ENCODE measurements at places on chromosomes 7 and 10.

- DNase-seq = no peak
Measured at GRCh38 chr10:21337171-21337792, 188.2 kb downstream of the SKIDA1 start.

DNA sequence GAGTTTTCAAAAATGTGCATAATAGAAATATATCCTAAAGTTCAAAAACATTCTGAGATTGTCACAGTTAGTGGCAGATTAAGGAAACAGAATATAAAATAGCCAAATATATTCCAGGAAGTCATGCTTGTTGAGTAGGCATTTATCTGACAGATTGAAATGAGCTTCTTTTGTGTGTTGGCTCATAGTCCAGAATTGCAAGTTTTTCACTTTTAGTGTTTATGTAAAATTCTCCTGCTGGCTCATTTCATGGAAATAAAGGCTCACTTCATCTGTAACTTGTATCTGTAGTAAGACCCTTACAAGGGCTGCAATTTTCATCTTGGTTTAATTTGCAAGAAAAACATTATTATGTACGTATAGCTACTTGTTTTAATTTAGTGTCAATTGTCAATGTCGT, 93.5 kb downstream of the MCU start:
- DNase-seq = no peak

- no peak for DNase-seq
Measured at GRCh38 chr10:20040012-20040411, 223.8 kb downstream of the PLXDC2 start.

GRCh38 chr7:42753811-42754363, 158.0 kb downstream of the C7orf25 start:
- DNase-seq = no peak

GRCh38 chr7:144384071-144384470, 19.4 kb downstream of the NOBOX start:
- DNase-seq = peak; percentile 33

DNA sequence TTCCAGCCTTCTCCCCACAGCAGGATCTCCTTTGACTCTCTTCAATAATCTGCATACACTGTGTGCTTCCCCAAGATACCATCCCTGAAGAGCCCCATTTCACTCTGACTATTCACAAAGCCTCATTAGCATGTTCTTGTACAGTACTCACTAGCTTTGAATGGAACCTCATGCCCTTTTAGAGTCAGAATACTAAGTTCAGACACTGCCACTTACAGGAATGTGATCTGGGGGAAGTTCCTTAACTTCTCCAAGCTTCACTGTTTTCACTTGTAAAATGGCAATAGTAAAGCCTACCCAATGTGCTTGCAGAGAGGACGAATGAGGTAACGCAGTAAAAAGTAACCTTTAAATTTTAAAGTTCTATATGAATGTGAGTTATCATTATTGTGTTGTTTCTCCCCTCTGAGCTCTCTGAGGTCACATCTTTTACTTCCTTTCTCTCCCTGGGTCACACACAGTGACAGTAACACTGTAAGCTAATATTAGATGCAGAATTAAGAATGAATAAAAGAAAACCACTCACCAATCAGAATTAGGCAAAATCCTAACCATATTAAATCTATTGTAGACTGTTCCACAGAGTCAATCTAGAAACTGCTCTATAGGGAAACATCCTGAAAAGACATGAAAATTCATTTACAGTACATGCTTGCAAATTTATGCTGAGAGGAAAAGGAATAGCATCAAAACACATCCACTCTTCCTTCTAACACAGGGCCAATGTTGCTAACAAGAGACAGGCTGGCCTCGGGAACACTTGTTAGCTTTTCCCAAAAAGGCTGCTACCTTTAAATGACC, 64.2 kb upstream of the IL6 start:
- no peak for DNase-seq

- DNase-seq = no peak
Measured at GRCh38 chr10:107728807-107729206, 564.3 kb upstream of the SORCS1 start.

- no peak for DNase-seq
Measured at GRCh38 chr10:107277591-107277990, 113.1 kb upstream of the SORCS1 start.

- DNase-seq = no peak
Measured at GRCh38 chr7:130037703-130038102, 13.5 kb downstream of the ZC3HC1 start.

GRCh38 chr10:14369906-14370305, 39.2 kb upstream of the FRMD4A start:
- no peak for DNase-seq

- DNase-seq = no peak
Measured at GRCh38 chr7:907158-907980, 31.0 kb downstream of the GET4 start.

DNA sequence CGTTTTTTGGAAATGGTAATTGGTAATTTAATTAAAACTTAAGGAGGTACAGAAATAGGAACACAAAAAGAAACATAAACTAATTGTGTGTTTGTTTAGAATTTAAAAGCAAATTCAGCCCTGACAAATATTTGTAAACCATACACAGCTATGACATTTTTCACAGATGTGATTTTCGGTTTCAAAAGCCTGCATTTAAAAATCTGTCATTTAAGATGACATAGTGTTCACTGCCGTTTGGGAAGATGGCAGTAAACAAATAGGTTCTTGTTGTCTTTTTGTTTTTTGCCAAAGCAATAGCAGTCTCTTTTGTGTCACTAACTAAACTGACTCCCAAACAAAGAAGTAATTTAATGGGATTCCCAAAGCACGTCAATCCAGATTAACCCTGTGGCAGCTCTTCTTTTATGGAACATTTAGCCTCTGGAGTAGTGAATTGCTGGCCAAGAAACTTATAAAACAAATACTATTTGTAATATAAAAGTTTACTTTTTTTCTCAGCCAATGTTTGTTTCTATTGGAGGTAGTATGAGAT, 697.6 kb downstream of the PHTF2 start:
- DNase-seq = no peak

DNA sequence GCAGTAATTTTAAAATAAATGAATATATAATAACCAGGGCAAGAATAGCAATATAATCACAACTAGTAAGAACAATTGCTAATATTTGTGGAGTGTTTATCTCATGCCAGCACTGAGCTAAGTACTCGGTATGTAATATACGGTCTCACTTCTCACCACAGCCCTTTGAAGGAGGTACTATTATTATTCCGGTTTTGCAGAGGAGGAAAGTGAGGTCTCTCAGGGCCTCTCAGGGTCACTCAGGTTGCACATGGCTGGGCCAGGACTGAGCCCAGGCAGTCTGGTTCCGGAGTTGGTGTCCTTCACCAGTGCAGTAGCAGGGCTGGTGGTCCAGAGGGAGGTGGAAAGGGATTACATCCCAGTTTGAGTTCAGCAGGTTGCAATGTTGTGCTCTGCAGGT, 80.9 kb downstream of the CHN2 start:
- DNase-seq = no peak

DNA sequence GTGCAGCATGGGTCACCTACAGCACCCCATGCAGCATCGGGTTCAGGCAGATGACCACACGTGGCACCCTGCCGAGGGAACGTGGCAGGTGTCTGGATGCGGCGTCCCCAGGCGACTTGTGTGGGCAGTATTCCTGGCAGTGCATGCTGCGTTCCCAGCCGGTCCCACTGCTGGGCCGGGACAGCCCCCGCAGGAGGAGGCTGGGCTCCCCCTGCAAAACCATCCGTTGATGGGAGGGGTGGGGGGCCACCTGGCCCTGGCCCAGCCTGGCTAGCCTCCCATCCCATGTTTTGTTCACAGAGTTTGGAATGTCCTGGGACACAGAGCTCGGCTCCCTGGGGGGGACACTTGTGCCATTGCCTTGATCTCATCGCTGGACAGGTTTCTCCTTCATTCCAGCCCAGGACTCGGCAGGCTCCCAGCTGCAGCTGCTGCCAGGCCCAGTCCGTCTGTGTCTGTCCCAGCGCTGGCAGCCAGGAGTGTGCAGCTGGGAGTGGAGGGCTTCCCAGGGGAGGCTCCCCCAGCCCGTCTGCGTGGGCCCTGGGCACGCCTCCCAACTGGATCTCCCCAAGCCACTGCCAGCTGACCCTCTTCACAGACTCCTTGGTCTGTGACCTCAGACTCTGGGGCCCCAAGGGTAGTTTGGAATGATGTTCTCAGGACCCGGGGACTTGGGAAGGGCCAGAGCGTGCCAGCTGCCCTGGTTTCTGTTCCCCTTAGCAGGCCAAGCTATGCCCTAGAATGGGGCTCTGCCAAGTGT, 32.6 kb downstream of the TMEM270 start:
- DNase-seq = no peak

DNA sequence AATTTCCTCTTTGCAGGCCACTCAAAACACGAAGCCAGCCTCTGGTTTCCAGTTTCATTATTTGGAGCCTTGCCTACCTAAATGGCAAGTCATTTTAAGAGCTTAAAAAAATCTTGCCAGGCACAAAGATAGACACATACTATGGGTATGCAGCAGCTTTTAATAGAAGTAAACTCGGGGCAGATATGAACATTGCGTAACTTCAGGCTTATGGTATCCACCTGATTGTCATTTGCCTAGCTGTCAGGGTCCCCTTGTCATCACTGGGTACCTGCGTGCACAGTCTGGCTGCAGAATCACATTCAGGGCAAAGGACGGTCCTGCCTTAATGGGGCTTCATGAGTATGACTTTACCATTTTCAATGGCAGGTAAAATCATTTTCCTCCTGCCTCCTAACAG, 466.1 kb upstream of the NRP1 start:
- no peak for DNase-seq

GRCh38 chr10:22986771-22987542, 59.1 kb downstream of the ARMC3 start:
- peak; percentile 18 for DNase-seq

GRCh38 chr10:70306181-70306705, 22.4 kb upstream of the NPFFR1 start:
- no peak for DNase-seq

GRCh38 chr7:51265066-51265907, 51.3 kb downstream of the COBL start:
- no peak for DNase-seq

- peak; percentile 35 for DNase-seq
Measured at GRCh38 chr10:69004821-69005220, 16.2 kb downstream of the KIFBP start.

- DNase-seq = no peak
Measured at GRCh38 chr10:5665373-5666007, 905 bp downstream of the ASB13 start.

DNA sequence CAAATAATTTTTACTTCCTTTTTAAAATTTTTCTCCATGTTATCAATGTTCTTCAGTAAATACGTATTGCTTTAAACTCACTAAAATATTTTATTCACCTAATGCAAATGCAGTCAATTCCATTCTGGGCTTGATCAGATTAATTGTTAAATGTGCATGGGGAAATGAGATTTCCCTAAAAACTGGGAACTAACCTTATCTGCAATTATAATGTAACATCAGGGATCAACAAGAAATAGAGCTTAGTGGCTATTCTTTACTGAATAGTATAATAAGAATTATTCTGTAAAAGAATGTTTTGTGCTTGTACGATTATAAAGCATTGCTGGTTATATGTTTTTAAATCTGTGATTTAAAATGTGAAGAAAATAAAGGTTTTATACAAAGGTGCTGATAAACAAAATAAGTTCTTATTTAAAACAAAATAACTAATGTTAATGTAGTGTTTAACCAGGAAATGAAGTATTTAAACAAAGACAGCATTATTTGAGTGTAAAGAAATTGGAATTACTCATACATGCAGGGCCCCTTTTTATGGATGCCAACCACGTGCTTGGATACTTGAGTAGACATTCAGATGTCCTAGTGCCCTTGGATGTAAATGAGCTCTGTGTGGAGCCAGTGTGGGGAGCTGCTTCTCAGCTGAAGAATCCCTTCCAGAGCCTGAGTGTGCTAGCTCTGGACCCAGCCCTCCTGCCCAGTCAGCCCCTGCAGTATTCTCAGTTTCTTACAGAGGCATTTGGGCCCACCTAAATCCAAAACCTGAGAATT, 84.2 kb downstream of the REEP3 start:
- peak; percentile 64 for DNase-seq

GRCh38 chr7:137331378-137331777, 12.2 kb downstream of the PTN start:
- DNase-seq = no peak

DNA sequence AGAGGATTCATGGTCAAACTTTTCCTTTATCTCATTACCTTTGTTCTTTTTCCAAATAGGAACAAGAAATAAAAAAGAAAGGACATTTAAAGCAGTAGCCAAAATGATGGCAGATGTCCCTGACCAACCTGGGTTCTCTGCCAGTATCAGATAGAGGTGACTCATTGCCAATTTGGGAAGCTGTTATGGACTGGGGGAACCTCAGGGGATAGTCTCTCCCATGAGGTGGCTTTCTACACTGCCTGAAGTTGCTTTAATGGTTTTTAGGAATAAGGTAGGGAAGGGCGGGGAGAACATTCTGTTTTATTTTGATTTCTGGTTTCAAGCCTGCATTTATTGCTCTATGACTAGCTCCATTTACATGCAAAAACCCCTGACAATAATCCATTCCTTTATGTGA, 457.9 kb upstream of the TPK1 start:
- no peak for DNase-seq

- DNase-seq = no peak
Measured at GRCh38 chr7:81926-82756, 110.2 kb upstream of the FAM20C start.

DNA sequence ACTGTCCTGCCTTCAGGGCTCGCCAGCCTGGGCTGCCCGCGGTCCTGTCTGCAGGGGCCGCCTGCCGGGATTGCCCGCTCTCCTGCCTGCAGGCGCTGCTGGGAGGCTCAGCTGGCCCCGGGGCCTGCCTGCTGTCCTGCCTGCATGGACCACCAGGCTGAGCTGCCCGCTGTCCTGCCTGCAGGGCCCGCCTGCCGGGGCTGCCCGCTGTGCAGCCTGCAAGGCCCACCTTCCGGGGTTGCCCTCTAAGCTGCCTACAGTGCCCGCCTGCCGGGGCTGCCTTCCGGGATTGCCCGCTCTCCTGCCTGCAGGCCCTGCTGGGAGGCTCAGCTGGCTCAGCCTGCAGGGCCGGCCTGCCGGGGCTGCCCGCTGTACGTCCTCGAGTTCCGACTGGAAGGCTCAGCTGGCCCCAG, 164.4 kb downstream of the GLRX3 start:
- peak; percentile 63 for DNase-seq

DNA sequence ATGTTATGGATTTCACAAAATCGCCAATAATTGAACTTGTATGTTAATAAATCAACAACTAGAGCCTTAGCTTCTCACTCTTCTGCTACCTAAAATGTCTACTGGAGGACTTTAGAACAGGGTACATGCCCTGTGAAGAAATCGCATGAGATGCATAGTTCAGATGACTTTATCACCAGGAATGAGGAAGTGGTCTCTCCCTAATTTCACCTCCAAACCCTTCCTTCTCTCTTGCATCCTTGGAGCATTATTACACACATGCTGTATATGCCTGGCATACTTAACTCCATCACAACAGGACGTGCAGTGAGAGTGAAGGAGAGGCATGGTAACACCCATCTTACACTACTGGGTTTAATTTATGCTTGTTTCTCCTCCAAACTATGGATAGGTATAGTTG, 27.8 kb downstream of the RHEB start:
- DNase-seq = peak; percentile 91

DNA sequence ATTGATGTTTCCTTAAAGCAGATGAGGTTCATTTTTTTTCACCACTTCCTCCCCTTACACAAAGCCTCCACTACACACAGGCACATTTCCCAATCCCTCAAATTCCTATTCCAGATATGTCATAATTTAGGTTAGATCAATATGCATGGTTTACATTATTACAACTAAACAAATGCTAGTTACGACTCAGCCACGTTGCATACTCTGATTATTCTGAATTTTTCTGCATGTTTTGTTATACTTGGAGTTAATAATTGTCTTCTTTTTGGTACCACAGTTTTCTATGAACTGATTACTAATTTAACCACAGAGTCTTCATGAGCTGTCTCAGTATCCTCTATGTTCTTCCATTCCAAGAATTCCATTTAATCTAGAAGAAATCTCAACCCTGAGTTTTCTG, 4.4 kb upstream of the BICC1 start:
- DNase-seq = peak; percentile 12
